ENCODE measurements at places on chromosomes 1 and 21.

DNA sequence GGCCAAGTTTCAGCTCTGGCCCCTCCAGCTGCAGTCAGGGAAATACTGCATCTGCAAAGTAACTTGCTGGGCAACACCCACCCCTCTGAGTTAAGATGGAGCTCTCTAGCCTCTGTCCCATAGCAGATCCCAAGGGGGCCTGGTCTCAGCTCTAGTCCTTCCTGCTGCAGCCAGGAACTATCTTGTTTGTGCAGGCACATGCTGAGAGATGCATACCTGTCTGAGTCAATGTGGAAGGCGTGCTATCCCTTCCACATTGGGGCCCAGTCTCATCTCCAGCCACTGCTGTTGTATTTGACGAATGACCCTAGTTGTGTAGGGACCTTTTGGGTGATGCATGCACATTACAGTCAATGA is 76.4 kb downstream of the CTH start:
- DNase-seq = no peak

DNA sequence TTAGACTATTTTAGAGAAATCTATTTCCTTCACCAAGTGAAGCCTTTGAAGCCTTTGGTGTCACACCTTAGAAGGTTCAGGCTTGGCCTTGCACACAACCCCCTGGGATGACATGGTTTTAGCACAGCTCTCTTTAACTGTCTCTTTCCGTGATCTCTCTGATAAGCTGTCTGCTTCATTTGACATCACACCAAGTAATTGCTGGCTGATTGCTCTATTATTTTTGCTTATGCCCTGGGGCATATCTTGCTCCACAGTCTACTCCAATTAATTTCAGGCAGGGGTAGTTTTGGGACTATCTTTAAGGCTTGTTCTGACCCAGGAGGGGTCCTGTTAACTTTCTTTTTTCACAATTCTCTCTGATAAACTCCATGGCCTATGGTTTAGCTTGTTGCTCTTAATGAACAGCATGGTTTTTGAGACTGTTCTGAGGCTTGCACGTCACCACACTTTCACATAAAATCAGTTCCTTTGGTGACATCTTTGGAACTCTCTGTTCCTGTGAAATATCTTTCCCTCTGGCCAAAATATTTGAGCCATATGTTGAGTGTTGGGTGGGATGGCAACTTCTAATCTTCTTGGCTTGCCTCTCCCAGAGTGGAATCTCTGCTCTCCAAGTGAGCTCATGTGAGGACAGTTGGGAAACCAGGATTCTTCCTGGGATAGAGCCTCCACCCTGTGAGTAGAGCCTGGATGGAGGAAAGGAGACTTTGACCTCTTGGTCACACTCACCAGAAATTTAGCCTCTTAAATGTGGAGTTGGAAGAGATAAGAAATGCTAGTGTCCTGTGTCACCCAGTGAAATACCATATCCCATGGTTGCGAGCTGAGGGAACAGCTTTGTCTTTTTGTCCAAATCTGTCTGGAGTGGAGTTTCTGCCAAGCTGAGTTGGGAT is 63.6 kb downstream of the MAP3K21 start:
- no peak for DNase-seq

GRCh38 chr1:4149281-4149680 is 249.2 kb upstream of the C1orf174 start:
- DNase-seq = no peak

DNA sequence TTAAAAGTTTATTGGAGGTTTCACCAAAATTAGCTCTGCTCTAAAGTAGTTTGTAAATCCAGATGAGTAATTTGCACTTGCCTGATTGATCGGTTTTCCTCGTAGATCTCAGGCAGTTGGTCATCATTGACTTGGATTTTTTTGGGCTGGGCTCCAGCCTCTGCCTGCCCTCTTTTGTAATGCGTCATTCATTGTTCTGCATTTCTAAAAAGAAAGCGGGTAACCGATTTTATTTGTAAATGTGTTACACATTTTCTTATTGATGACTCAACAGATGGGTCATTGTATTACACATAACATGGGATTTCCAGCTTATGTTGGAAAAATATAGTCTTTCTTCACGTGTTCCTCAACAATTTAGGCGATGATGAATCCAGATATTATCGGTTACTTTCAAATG is 5.5 kb downstream of the ETS2 start:
- DNase-seq = no peak

- DNase-seq = no peak
Observed at GRCh38 chr1:120178799-120179756, 2.8 kb upstream of the SEC22B start.

- DNase-seq = no peak
Observed at GRCh38 chr1:201206176-201206575, 15.6 kb downstream of the IGFN1 start.

DNA sequence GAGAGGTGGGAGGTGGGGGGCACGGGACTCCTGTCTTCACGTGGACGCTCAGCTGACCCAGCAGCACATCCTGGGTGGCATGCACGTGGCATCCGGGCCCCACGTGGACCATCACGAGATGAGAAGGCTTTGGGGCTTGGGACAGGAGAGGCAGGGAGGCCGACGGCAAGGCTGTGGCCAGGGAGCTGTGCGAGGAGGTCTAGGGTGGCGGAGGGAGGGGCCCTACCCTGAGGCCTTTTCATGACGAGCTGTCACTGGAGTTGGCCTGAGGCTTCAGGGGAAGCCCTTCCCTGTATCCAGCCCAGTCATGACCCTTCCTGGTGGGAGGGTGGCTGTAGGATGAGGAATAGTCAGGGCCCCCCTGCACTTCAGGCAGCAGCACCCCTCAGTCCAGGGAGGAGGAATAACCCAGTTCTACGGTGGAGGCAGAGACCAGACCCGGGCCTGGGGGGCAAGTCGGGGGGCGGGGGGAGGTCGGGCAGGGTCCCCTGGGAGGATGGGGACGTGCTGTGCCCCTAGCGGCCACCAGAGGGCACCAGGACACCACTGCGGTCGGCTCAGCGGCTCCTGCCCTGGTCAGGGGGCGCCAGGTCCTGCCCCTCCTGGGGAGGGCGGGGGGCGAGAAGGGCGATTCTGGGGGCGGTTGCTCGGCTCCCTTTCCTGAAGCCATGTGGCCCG is 2.0 kb upstream of the PERM1 start:
- peak; percentile 31 for DNase-seq

DNA sequence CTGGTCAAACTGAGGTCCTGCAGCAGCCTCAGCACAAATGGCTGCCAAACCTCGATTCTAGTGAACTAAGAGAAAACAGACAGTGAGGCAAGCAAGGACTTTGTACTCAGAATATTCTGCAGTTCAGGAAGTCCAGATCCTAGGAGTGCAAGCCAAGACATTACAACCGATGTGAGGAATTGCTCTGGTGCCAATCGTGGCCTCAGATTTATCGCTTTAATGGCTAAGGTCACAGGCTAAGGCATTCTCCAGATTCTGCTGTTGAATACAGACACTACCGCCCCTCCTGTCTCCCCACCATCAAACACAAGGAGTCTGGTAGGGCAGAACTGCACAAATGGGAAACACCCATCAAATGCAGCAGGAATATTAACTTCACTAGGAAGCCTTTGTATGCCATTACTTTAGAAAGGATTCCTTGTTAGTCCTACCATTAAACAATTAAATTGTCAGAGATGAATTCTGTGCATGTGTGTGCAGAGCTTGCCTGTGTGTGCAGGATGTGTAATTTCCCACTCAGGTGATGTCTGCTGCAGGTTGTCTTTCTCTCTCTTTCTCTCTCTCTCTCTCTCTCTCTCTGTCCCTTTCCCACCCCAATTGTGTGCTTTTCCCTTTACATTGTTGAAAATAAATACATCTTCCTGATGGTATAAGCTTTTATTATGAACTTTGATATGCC is 9.2 kb upstream of the SERTAD4 start:
- no peak for DNase-seq

DNA sequence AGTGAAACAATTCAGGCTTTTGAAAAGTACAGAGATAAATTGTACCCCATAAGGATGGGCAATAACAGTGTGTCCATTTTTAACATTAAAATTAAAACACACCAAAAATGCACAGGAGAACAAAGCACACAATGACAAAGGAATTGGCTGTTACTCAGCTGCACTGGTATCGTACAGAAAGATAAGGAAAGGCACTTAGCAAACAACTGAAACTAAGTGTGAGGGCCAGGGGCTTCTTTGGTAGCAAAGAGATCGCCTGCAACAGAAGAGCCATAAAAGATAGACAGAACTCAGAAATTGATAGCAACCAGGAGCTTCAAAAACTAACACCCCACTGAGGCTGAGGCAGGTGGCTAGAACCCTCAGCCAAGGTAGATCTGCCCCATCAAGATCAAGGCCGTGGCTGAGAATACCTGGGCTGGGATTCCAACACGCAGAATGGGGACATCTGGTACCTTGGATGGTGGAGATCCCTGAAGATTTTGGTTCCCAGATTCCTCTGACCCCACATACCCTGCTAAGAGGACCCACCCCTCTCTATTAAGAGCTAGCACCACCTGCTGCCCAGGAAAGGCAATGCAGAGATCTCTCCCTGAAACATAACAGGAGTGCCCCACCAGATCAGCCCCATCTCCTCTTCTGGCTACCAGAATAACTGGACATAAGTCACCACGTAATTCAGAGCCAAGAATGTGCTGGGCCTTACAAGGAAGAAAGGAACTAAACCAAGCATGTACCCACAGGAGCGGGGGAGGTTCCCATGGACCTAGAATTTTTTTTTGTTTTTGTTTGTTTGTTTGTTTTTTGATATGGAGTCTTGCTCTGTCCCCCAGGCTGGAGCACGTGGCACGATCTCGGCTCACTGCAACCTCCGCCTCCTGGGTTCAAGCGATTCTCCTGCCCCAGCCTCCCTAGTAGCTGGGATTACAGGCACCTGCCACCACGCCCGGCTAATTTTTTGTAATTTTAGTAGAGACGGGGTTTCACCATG is 16.2 kb downstream of the PLEKHO1 start:
- DNase-seq = peak; percentile 57

DNA sequence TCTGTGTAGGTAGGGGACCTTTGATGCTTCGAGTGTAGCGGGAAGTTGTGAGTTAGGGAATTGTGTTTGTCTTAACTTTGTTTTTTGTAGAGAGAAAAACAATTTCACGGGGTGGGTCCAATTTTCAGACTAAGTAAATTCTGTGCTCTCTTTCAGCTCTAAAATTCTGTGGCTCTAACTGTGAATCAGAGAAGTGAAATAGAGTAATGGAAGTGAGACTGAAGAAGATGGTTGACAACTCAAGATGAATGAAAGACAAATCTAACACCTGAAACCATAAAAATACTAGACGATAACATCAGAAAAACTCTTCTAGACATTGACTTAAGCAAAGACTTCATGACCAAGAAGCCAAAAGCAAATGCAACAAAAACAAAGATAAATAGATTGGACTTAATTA is 4.4 kb upstream of the FMO1 start:
- DNase-seq = no peak

GRCh38 chr1:180675586-180675985 is 43.8 kb downstream of the XPR1 start:
- DNase-seq = no peak

DNA sequence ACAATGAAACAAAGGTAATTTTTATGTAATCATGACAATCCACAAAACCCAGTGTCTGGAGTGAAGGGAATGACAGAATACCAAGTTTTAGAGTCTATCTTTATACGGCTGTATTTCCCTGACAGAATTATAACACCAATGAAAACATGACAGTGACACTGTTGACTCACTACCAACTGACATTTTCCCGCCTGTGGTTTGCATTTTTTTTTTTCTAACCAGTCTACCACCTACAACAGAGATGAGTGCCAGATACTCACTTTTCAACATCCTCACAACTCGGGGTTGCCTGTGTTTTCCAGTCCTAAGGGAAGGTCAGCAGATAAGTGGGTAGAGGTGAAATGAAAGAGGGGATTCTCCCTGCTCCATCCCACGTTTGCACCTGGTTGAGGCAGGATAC is 118.9 kb downstream of the KCNJ6 start:
- DNase-seq = no peak

DNA sequence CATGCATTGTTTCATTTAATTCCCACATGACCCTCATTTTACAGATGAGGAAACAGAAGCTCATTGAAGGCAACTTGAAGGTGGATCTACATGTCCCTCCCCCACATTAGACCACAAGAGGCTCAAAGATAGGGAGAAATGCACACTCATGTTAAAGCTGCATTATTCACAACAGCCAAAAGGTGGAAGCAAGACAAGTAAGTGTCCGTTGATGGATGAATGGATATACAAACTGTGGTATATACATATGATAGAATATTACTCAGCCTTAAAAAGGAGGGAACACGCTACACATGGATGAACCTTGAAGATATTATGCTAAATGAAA is 149.7 kb upstream of the JUN start:
- DNase-seq = no peak

- no peak for DNase-seq
Observed at GRCh38 chr1:109502364-109502851, 7.1 kb downstream of the AMIGO1 start.

- DNase-seq = no peak
Observed at GRCh38 chr1:201181726-201182125, 8.9 kb upstream of the IGFN1 start.

GRCh38 chr1:9129266-9130041 is 552 bp upstream of the GPR157 start:
- DNase-seq = peak; percentile 90

- DNase-seq = no peak
Observed at GRCh38 chr21:28602546-28602945, 390.1 kb downstream of the LTN1 start.

GRCh38 chr1:34710812-34711211 is 44.0 kb upstream of the GJB5 start:
- DNase-seq = no peak

DNA sequence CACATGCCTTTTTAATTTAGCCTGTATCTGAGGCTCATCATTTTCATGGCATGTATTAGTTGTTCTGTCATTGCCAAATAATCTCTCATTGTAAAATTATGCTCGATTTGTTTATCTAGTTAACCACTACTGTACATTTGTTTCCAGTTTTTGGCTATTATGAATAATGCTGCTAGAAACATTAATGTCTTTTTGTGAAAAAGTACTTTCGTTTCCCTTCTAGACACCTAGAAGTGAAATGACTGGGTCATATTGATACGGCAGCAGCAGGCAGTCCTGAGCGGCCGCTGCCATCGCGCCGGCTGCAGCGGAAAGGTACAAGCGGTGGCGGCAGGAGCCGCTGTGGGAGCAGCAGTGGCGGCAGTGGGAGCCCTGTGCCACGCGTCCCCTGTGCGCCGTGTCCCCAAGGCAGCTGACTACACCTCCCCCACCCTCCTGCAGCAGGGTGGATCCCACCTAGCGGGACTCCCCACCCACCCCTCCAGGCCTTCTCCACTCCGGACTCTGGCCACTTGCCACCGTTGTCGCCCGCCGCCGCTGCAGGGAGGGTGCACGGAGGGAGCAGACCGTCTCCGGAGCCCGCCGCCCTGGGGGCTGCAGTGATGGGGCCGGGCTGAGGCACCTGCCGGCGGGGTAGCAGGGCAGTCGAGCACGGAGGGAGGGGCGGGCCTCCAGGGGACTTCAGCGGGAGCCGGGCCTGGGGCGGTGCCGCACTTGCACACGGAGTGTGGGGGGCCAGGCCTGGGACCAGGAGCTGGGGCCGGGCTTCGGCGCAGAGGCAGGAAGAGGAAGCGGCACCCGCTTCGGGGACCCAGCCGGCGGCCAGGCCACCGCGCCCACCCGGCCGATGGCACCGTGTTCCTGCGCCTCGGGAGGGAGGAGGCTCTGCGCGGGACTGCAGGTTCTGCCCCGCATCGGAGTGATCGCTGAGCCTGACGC is 66.8 kb upstream of the RGS7 start:
- DNase-seq = no peak

Measured in uterus (tissue), 4 donors.